CD4-positive, alpha-beta T cell treated with Interleukin-15 for 4 hours (primary cell): ENCODE measurements at places on chromosomes 11 and 22.

GRCh38 chr22:37823134-37823985 is at the start of gene GALR3:
GALR3 (plus strand) TSS chr22:37823382; CDS start chr22:37823407, 25 bp downstream.
- DNase-seq = no peak

DNA sequence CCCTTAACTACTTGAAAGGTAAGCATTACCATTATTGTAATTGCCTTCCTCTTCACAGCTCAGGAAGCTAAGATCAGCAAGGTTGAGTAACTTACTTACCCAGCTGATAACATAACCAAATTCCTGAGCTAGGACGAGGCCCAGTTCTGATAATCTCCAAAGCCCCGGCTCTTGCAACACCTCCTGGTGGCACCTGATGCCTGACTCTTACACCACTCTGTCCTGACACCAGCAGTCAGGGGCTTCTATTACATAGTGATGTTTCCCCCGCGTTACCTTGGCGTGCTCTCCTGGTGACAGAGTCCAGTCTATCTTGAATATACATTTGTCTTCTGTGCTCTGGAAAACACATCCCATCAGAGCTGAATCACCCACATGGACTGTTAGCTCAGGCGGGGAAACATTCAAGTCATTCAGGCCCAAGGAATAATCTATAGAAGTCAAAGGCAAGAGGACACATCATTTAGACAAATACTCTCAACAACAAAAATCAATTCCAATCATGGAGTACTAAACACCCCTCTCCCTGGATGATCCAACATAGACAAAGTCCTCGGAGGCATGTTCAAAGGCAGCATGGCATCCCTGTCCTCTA is 12.6 kb downstream of the JAML start:
- no peak for DNase-seq

DNA sequence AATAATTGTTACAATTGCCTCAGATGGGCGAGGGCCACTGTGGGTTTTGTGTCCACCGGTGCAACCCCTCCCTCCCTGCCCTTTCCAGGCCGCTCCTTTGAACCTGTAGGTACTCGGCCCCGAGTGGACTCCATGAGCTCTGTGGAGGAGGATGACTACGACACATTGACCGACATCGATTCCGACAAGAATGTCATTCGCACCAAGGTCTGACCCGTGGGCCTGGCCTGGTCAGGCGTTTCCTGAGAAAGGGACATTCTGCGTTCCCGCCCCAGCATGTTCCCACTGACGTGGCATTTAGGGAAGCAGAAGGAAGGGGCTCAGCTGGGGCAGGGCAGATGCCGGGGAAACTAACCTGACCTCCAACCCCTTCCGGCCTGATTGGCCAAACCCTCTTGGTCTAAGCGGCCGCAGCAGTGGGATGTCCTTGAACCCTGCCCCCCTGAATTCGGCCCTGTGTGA is 10.1 kb downstream of the SIDT2 start:
- no peak for DNase-seq

DNA sequence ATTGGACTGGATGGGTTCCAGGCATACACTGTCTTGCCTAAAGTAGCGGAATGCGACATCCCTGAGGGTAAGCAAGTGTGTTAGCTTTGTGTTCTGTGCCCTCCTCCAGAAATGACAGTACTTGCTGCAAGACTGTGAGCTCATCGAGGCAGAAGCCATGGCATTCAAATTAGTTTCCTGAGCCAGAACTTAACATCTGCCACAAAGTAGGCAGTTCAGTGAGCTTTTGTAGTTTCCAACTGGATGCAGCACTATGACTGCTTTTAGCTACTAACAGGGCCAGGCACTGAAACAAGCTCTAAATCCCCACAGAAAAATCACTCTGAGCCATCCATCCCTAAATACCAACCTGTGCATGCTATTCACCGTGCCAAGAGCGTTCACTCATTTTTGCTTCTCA is 1.2 kb upstream of the FAR1 start:
- DNase-seq = no peak

GRCh38 chr11:125637840-125638239 is 12.9 kb downstream of the CHEK1 start:
- no peak for DNase-seq

GRCh38 chr11:61353131-61354067 is 8.3 kb downstream of the CYB561A3 start:
- no peak for DNase-seq

- no peak for DNase-seq
These were observed 281.7 kb upstream of the MTNR1B start for GRCh38 chr11:92687724-92688123.

GRCh38 chr22:42763965-42764480 is 43.4 kb upstream of the A4GALT start:
- DNase-seq = no peak

- DNase-seq = no peak
These were observed 3.4 kb upstream of the P2RY6 start for GRCh38 chr11:73268671-73269271.

DNA sequence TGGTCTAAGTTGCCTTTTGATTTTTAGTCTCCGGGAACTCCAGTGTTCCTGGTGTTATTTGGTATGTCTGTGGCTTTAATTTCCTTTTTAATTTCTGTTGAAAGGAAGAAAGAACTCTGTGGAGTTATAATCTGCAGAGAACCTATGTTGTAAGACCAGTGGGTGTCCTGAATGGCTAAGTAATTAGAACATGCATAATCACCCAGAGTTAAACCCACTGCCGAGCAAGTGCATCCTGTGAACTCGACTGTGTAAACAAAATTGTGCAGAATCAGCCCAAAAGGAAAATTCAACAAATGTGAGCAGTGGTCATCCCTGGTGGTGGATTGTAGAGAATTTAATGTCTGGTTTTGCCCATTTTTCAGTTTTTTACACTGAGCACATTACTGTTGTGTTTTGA is 162.5 kb downstream of the COMMD9 start:
- DNase-seq = no peak

- DNase-seq = no peak
These were observed 40.3 kb downstream of the RIBC2 start for GRCh38 chr22:45453764-45454163.

DNA sequence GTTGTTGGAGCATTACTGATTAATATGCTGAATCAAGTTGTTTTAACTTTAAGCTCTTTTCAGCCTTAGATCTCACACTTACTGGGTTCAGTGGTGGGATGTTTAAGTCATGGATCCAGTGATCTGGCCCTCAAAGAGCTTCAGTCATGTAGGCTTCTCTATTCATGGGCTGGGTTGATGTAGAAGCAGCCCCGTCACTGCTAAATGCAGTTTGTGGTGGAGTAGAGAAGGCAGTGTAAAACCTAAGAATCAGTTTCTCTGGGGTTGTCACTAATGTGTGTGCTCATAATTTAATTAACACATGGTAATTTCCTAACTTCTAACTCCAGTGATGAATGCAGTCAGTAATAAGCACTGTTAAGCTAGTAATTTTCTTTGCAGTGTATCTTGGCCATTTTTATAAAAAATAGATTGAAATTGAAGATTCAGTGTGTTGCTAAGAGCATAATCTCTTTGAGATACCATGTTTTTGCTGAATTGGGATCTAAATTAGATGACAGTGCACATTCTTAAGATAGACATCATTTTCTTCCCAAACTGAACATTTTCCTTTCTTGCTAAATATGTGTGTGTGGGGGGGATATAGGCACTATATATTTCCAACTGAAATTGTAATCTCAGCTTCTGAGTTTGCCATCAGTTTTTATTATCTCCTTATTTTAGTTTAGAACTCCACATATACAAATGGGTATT is 9.0 kb downstream of the SPCS2 start:
- DNase-seq = no peak

GRCh38 chr11:48101958-48102357 is 114.7 kb upstream of the OR4B1 start:
- DNase-seq = no peak

- DNase-seq = no peak
These were observed 669 bp upstream of the GAL3ST1 start for GRCh38 chr22:30574997-30575671.

- DNase-seq = no peak
These were observed 5.1 kb downstream of the SHISAL1 start for GRCh38 chr22:44307509-44308169.

DNA sequence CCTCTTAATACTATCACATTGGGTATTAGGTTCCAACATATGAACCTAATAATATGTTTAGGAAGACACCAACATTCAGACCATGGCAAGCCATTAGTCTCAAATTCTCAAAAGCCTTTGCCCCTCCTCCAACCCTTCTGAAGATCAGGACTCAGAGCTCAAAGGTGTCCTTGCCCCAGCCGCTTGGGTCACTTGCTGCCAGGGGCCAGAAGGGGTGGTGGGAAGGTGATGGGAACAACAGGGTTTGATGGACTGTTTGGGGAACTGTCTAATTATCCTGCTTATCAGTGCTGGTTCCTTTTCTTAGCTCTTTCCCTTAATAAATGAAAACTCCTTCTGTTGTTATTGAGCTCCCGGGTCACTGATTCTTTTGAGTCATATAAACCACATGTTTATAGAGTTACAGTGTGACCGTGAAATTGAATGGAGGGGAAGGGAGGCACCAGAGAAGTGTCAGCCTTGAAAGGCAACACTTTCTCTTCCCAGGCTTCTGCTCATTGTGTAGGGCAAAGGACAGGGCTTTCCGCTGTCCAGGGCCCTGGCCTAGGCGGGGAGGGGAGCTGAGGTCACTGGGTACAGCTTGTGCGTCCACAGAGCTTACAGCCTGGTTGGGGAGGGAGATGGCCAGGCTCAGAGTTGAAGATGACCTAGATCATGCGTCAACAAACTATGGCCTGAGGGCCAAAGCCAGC is 105.1 kb downstream of the FBXO7 start:
- no peak for DNase-seq

GRCh38 chr11:13676576-13676975 is 8.1 kb downstream of the FAR1 start:
- DNase-seq = no peak

GRCh38 chr22:19853058-19853878 is 1.4 kb downstream of the GNB1L start:
- DNase-seq = no peak

DNA sequence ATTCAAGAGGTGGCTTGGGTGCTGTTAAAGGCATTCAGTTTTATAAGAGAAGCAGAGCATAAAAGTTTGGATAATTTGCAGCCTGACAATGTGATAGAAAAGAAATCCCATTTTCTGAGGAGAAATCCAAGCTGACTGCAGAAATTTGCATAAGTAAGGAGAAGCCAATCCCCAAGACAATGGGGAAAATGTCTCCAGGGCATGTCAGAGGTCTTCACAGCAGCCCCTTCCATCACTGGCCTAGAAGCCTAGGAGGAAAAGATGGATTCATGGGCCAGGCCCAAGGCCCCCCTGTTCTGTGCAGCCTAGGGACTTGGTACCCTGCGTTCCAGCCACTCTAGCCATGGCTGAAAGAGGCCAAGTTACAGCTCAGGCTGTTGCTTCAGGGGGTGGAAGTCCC is 207.3 kb downstream of the METTL15 start:
- no peak for DNase-seq

GRCh38 chr22:41976961-41977566 is 7.8 kb downstream of the SEPTIN3 start:
- no peak for DNase-seq

GRCh38 chr11:66233301-66233700 is 35.1 kb upstream of the RAB1B start:
- DNase-seq = no peak

DNA sequence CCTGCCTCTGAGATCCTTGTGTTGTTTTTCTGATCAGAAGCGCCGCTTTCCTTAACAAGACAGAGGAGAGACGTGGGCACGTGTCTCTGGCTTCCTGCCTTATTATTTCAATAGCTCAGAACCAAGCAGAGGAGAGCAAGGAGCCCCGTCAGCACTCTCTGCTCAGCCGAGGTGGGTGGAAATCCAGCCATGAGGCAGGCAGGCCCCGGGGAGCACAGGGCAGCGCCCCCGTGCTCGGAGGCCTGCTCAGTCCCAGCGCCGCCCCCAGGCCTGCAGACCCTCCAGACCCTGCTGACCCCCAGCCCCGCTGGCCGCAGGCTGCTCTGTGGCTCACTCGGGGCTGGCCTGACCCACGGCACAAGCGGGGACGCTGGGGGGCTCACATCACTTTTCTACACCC is 162.8 kb downstream of the BRD1 start:
- no peak for DNase-seq

- no peak for DNase-seq
These were observed 125.7 kb downstream of the PARVA start for GRCh38 chr11:12503039-12503484.

DNA sequence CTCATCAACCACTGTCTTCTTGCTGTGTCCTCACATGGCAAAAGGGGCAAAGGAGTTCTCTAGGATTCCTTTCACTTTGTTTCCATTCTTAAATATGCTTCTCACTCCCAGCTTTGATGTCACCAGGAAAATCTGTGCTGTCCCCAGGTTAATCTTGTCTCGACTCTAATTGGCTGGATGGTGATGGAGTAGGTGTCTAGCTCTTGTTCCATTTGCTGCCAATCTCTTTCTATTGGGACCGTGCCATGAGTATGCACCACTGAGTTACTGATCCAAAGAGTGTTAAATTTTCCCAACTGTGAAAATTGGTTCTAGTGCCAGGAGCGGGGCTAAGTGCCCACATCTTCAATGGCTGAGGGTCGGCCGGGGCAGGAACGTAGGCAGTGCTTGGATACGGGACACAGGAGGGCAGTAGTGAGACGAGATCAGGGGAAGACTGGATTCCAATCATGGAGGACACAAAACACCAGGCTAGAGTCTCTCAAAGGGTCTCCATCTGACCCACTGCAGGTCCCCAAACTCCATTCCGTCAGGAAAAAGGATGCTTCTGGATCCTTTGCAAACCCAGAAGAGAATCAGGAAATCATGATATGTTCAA is 47.7 kb upstream of the CSNK2A3 start:
- DNase-seq = no peak

GRCh38 chr11:64752175-64752970 is 7.4 kb downstream of the PYGM start:
- no peak for DNase-seq

- no peak for DNase-seq
These were observed 10.1 kb upstream of the FANCF start for GRCh38 chr11:22635689-22636088.

GRCh38 chr11:748007-748359 is 719 bp downstream of the TALDO1 start:
- no peak for DNase-seq

DNA sequence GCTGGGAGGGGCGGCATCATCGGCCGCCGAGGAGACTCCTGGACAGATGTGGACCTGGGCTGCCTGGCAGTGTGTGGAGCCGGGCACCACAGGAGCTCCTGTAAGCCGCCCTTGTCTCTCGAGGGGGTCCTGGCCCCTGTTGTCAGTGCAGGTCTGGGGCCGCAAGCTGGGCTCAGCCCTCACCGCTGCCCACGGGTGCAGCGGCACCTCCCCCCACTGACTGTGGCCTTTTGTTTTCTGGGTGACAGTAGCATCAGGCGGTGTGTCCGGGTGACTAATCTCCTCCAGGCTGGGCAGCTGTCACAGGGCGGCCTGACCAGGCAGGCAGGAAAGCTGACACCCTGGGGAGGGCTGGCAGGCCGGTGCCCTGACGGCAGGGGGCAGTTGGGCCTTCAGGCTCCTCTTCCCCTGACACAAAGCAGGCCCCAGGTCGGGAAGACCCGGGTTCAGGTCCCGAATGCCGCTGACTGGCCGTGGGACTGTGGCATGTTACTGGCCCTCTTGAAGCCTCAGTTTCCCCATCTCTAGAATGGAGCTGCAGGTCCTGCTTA is 16.3 kb downstream of the DGKZ start:
- DNase-seq = no peak
